ENCODE measurements at places on chromosomes 12 and 14. TPM values are rescaled to one million over a fixed set of nuclear protein-coding genes. Genes with fewer than 3 reads are reported as not detected.

The ARMH4 gene
- 0.29 TPM for total RNA-seq

The GPR68 gene
- 6.9 TPM for total RNA-seq

The CLEC6A gene
- not detected for total RNA-seq

The PARP2 gene
- 47.3 TPM for total RNA-seq

DNA sequence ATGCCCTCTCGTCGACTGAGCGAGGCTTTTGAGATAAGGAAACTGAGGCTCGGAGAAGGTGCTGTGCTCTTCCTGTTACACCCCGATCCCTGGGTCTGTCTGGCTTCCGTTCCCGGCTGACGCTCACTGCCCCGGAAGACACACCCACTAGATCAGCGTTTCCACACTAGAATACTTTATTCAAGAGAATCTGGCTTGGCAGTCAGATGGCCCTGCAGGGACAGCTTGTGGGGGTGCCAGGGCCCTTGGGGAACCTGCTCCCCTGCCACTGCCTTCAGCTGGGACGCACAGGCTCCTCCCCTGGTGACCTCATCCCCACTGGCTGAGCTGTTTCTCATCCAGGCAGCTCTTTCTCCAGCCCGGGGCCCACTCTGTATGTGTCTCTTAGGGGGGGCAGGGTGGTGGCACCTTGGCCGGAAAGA, 13.7 kb downstream of the PGF start:
- peak; percentile 78 for DNase-seq

DNA sequence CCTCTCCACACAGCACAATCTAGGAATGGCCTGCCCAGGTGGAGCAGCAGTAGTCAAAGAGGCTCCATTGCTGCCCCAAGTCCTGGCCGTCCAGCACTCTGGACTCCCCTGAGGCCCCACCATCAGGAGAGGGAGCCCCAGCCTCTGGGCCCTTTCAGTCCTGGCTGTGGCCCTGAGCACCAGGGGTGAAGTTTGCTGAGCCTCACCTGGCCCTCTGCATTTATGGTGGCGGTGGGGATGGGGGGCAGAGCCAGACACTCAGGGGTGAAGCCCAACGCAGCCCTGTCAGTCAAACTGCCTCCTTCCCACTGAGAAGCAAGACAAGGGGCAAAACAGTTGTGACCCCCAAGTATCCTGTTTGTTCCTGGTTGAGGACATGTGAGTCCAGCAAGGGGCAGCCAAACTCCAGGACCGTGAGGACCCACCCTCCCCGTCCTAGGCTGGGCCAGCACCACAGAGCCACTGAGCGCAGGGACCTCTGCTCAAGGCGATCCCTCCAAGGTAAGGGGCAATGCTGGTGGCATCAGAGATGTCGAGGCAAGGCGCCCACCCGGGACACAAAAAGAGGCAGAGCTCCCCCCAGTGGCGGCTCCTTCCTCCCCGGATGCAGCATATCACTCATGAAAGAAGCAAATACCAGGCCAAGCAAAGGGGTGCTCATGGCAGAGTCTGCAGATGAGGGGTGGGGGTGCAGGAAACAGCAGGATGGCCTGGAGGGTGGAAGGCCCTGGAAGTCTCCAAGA, 4.8 kb upstream of the AMN start:
- peak; percentile 76 for DNase-seq

DNA sequence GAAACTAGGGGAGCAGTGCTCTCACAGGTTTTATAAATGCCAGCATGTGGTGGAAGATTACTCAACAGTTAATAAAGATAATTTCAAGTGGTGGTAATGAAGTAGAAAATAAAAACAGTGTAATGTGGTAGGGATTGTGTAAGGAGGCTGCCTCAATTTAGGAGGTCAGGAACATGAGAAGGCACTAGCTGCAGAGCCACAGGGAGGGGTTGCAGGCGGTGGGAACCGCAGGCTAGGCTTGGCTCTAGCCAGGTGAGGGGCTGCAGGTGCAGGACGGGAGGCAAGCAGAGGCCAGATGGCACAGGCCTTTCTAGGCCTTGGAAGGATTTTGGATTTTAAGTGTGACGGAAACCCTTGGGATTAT, 768 bp downstream of the METTL25 start:
- DNase-seq: peak; percentile 13

GRCh38 chr12:74489543-74489942, 48.1 kb upstream of the ATXN7L3B start:
- no peak for DNase-seq

DNA sequence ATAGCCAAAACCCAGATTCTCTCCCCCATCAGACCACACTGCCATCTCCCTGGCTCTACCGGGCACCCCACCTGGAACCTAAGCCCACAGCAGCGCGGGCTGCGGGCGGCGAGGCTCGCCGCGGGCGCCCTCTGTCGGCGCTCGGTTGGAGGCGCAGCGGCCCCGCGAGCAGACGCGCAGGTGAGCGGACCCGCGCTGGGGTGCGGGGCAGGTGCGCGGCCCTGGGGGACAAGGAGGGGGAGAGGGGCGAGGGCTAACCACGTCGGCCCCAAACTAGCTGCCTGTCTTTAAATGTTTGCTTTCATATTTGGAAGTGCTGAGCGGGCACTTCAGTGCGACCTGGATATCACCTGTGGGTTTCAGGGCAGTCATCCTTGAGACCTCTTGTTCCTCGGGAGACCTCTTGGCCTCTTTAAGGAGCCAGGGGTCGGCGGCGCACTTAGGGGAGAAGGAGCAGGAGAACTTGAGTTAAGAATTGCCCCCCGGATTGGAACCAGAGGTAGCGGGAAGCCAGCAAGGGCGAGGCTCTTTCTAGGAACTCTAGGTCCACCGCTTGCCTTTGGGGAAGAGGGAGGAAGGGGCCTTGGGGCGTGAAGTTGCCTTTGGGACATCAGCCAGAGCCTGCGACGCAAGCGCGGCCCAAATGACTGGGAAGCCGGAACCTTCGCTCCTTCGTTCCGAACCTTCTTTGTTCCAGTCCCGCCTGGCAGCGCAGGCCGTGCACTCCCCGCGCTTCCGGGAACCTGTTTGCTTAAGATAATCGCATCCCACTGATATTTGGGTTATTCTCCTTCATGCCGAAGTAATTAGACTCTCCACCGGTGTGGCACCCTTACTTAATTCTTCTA, 78.7 kb downstream of the NEDD1 start:
- DNase-seq: peak; percentile 47

DNA sequence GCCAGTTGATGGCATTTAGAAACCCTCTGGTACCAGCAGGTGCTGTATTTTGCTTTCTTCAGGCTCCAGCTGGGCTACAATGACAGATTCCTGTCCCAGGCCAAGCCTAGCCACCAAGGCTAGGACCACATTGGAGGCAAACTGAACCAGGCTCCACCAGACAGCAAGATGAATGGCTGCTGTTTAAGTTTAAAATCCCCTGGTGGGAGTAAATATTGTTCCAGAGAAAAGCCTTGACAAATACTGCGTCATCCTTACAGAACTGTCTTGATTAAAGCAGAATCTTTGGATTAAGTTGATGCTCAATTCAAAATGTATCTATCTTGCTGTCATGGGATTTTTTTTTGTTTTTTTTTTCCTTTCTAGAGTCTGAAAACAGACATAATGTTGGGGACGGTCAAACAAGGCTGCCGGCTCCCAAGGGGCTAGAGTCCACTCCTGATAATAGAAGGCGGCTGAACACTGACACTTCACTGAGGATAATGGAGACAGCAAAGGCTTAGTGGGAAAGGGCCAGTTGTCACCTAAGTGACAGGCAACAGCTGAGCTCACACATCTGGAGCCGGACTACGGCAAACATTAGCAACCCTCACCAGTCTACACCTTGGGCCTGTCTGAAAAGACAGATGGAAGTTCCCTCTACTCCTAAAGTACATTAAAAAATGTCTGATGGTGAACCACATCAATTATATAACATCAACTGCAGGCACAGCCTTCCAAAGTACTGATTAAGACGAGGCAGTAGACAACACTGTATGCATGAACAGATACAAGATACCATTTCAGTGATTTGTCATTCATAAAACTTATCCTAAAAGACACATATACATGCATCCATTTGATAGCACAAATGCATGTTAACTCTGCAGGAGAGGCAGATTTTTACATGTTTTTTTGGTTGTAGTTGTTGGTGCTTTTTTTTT, 1.7 kb downstream of the PRICKLE1 start:
- no peak for DNase-seq

DNA sequence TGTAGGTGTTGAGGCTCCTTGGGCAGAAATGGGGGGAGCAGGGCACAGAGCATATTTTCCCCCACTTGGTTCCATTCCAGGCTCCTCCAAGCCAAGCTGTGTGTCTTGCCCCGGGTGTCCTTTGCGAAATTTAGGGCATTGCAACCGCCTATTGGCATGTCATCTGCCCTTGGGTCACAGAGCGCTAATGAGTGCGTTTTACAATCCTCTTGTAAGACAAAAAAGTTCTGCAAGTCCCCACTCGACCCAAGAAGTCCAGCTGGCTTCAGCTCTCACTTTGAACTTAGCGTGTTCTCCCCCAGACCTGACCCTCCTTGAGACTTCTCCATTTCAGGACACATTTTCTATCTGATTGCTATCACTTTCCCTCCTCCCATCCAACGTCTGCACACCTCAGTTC, 6.1 kb upstream of the LRTM2 start:
- no peak for DNase-seq

- DNase-seq: no peak
These were observed 66.3 kb downstream of the VRK1 start for GRCh38 chr14:96863327-96863985.

DNA sequence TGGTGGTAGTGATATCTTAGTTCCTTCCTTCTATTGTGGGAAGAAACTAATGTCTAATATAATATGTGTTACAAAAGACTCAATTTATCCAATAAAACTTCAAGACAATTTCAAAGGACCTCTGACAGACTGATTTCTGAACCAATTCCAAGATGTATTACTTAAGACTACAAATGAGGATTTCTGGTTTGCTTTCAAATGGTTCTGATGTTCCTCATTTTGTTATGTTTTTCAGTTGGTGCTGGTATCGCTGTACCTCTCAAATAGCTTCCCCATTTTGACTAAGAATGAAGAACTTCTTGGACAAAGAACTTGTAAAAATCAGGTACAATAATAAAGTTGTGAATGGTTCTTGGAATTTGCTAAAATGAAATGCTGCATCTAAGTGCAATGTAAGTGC, 19.4 kb upstream of the MBIP start:
- no peak for DNase-seq

All from activated CD4-positive, alpha-beta memory T cell treated with anti-CD3 and anti-CD28 coated beads for 36 hours (primary cell).